ENCODE measurements at places on chromosomes 6 and 20. TPM values are rescaled to one million over a fixed set of nuclear protein-coding genes. Genes with fewer than 3 reads are reported as not detected.
A peak's percentile ranks its signal among the peaks of the same experiment; 100 is the strongest.

GPR6 gene
- not detected for total RNA-seq

FOXA2 gene
- total RNA-seq = 39.8 TPM

KCNK16 gene
- total RNA-seq = not detected

ZBTB46 gene
- 11.3 TPM for total RNA-seq

C20orf144 gene
- total RNA-seq = not detected

SAMD3 gene
- total RNA-seq = 2.7 TPM

TPBG gene
- total RNA-seq = 19.3 TPM

ARMC2 gene
- total RNA-seq = 7.8 TPM

BPIFB1 gene
- 0.23 TPM for total RNA-seq

MYMX gene
- total RNA-seq = 0.34 TPM

- no peak overlapping the region for H3K4me3 ChIP-seq
- no peak for DNase-seq
- H3K4me1 ChIP-seq = no peaks in the 10 kb centered on the region
- no peaks in the 10 kb centered on the region for H3K27me3 ChIP-seq
Observed at GRCh38 chr6:49513153-49513989, 13.6 kb downstream of the GLYATL3 start.

DNA sequence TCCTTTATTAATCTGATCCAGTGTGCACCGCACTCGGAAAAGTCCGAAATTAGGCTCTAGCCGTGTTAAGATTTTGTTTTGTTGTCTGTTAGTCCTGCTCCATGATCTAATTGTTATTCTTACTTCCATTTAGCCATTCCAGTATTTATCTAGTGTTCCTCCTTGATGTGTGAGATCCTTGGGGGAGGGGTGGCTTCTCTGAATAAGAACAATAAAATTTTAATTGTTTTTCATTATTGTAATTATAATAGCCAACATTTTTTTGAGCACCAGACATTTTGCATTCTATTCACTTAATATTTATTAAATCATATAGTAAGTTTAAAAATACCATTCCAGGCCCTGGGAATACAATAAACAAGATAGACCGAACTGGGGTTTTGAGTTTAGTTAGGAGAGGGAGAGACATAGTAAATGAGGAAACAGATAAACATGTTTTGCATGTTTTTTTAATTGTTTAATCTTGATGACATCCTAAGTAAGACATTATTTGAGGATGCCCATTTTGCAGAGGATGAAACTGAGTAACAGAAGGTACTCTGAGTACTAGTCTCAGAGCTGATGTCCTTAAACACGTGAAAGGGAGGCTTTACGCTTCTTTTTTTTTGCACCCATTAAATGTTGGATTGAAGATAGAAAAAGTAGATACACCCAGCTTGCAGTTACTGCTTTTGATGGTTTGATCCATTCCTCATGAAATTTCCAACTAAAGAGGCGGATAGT is 1.2 kb downstream of the CBFA2T2 start:
- DNase-seq = no peak
- no peaks in the 10 kb centered on the region for H3K27me3 ChIP-seq

DNA sequence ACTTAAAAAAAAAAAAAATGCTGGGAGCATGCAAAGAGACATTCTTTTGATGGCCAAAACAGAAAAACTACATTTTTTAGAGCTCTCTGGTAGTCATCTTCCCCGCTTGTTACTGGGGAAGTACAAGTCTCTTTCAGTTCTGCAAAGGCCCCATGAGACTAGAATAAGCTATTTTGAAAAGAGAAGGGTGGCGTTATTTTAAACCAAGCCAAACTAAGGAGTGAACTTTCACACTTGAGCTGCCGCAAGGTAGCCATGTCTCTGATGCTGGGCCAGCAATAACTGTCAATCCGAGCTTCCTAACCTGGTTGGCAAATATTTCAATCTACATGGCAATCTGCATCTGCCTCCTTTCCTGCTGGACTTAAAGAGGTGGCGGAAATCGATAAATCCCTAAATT is 96.7 kb downstream of the L3MBTL3 start:
- DNase-seq = no peak
- H3K36me3 ChIP-seq = no peaks in the 10 kb centered on the region
- no peaks in the 10 kb centered on the region for H3K27me3 ChIP-seq

DNA sequence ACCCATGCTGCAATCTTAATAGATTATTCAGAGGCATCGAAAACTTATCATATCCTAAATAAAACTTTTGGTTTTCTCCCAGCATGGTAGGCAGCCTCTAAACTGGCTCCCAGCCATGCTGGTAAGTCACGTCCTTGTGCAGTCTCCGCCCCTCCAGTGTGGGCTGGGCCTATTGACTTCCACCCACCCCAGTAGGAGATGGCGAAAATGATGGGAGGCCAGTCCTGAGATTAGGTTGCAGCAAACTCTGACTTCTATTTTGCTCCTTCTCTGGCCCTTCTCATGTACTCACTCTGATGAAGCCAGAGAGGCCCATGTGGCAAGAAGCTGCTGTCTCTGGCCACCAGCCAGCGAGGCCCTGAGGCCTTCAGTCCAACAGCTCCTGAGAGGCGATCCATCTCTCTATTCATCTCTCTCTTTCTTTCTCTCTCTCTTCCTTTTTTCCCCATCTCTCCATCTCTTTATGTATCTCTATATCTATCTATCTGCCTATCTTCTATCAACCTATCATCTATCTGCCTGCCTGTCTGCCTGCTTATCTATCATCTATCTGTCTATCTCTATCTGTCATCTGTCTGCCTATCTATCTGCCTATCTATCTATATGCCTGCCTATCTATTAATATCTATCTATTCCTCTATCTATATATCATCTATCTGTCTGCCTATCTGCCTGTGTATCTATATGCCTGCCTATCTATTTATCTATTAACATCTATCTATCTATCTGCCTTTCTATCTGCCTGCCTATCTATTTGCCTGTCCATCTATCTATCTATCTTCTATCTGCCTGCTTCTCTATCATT is 52.7 kb upstream of the STX16 start:
- DNase-seq = no peak
- H3K27ac ChIP-seq = no peak overlapping the region
- no peaks in the 10 kb centered on the region for H3K36me3 ChIP-seq
- peaks cover 5% of the 10 kb centered on the region for H3K27me3 ChIP-seq

GRCh38 chr6:33167374-33168283 is 24.6 kb downstream of the COL11A2 start:
- H3K36me3 ChIP-seq = no peaks in the 10 kb centered on the region
- H3K4me3 ChIP-seq = no peak overlapping the region
- H3K27ac ChIP-seq = no peak overlapping the region
- no peak for DNase-seq
- H3K4me1 ChIP-seq = no peaks in the 10 kb centered on the region
- H3K27me3 ChIP-seq = no peaks in the 10 kb centered on the region

GRCh38 chr6:169415179-169415578 is 161.5 kb upstream of the THBS2 start:
- H3K27me3 ChIP-seq = no peaks in the 10 kb centered on the region
- H3K36me3 ChIP-seq = no peaks in the 10 kb centered on the region
- H3K4me3 ChIP-seq = no peak overlapping the region
- no peaks in the 10 kb centered on the region for H3K4me1 ChIP-seq
- no peak overlapping the region for H3K27ac ChIP-seq
- DNase-seq = no peak

GRCh38 chr6:56684342-56685101 is 41.8 kb upstream of the DST start:
- DNase-seq = no peak
- H3K4me3 ChIP-seq = no peak overlapping the region
- H3K36me3 ChIP-seq = no peaks in the 10 kb centered on the region
- peak overlapping the region; percentile 57 for H3K27ac ChIP-seq

- H3K36me3 ChIP-seq = no peaks in the 10 kb centered on the region
- H3K4me3 ChIP-seq = no peak overlapping the region
- H3K4me1 ChIP-seq = no peaks in the 10 kb centered on the region
- no peaks in the 10 kb centered on the region for H3K27me3 ChIP-seq
- H3K27ac ChIP-seq = no peak overlapping the region
- no peak for DNase-seq
Observed at GRCh38 chr6:76230711-76231110, 158.2 kb upstream of the IMPG1 start.

- no peak overlapping the region for H3K27ac ChIP-seq
- no peaks in the 10 kb centered on the region for H3K36me3 ChIP-seq
- H3K27me3 ChIP-seq = peaks cover 31% of the 10 kb centered on the region
- H3K4me1 ChIP-seq = no peaks in the 10 kb centered on the region
- no peak overlapping the region for H3K4me3 ChIP-seq
- DNase-seq = no peak
Observed at GRCh38 chr20:51184289-51184688, 161.4 kb upstream of the KCNG1 start.

DNA sequence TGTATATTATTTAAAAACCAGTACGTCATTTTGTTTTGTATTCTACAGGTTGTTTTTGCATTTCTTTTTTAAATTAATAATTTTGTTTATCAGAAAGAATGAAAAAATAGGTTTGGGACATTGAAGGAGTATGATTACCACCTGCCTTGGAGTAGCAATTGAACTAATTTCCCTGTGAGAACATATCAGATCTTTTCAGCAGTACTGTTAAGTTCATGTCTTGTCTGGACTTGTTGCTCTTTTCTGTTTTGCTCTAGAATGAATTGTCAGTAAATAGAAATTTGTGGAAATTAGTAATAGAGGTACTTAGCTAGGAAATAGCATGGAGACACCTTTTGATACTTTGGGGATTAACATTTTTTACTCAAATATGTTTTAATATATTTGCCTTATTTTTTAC is 24.3 kb downstream of the HSF2 start:
- no peak overlapping the region for H3K27ac ChIP-seq
- DNase-seq = no peak
- no peaks in the 10 kb centered on the region for H3K4me1 ChIP-seq
- no peak overlapping the region for H3K4me3 ChIP-seq
- H3K36me3 ChIP-seq = no peaks in the 10 kb centered on the region
- H3K27me3 ChIP-seq = no peaks in the 10 kb centered on the region

- DNase-seq = no peak
- H3K4me1 ChIP-seq = no peaks in the 10 kb centered on the region
- no peak overlapping the region for H3K27ac ChIP-seq
- H3K4me3 ChIP-seq = no peak overlapping the region
- H3K27me3 ChIP-seq = no peaks in the 10 kb centered on the region
- H3K36me3 ChIP-seq = peaks cover 6% of the 10 kb centered on the region
Observed at GRCh38 chr6:149389509-149390297, 10.4 kb upstream of the SUMO4 start.

All from left lung (tissue), 14 donors.